ENCODE measurements at places on chromosomes 6 and 20.

GRCh38 chr6:134253681-134254080, 64.2 kb downstream of the SGK1 start:
- peak; percentile 83 for DNase-seq

GRCh38 chr6:167907837-167908681, 81.3 kb downstream of the AFDN start:
- peak; percentile 38 for DNase-seq

DNA sequence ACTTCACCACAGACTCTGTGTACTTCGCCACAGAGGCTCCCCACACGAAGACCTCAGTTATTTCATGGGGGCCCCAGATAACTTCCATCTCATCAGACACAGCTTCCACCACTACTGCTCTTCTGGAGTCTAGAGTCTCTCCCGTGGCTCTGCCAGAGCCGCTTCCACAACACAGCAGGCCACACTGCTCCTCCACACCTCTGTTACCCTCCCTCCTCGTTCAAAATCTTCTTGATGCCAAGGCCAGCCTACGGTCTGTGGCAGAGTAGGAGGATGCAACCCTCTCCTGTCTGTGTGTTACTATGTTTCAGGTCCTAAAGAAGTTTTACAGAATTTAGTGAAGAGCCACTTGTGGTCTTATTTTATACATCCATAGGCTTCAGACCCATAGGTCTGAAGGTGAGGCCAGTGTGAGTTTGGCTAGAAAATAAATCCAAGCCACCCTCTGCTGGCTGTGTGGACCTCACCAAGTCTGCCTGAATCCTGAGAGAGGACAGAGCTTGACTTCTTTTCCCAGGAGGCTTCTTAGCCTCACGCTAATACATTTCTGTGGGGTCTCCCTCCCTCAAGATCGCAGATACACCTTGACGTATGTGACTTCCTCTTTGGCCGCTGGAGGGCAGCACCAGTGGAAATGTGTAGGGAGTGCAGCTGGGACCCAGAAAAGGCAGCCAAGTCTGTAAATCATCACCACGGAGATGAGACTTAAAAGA, 197.7 kb downstream of the FAXC start:
- DNase-seq = no peak

- no peak for DNase-seq
Measured at GRCh38 chr20:25321991-25322390, 68.6 kb downstream of the ABHD12 start.

DNA sequence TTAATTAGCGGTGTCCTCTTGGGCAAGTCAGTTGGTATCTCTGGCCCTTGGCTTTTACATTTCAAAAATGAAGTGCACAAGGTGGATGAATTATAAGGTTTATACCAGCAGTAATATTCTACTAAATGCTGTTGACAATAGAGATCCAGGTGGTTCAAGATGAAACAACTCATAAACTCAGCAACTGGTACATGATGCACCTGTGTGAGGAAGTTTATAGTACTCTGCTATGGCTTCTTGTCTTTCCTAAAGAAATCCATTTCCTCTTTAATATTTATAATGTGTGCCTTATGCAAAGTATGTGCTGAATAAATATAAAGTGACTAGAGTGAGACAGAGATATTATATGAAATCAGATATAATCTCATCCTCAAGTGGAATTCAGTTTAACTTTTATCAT, 48.5 kb downstream of the ADGRG6 start:
- no peak for DNase-seq

DNA sequence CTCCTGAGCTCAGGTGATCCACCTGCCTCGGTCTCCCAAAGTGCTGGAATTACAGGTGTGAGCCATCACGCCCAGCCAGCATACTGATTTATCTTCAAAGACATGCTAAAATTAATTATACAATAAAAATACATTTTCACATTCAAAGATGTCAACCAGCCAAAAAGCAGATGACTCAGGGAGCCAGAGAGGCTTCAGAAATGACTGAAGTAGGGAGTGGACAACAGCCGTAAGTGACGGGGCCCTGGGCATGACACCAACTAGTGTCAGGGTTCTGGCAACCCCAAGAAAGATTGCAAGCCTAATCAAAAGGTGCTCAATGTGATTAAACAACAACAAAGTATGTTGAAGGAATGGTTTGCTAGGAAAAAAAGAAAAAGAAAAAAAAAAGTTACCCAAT, 28.4 kb downstream of the GPLD1 start:
- no peak for DNase-seq

- peak; percentile 76 for DNase-seq
Measured at GRCh38 chr6:150267686-150268561, 100.9 kb upstream of the IYD start.

- no peak for DNase-seq
Measured at GRCh38 chr6:795046-795685, 102.2 kb upstream of the EXOC2 start.
